Foreskin fibroblast (primary cell): ENCODE measurements at places on chromosomes 11 and 22.

- DNase-seq, result peak; percentile 26
Measured at GRCh38 chr22:27401321-27401720, 400.2 kb downstream of the MN1 start.

DNA sequence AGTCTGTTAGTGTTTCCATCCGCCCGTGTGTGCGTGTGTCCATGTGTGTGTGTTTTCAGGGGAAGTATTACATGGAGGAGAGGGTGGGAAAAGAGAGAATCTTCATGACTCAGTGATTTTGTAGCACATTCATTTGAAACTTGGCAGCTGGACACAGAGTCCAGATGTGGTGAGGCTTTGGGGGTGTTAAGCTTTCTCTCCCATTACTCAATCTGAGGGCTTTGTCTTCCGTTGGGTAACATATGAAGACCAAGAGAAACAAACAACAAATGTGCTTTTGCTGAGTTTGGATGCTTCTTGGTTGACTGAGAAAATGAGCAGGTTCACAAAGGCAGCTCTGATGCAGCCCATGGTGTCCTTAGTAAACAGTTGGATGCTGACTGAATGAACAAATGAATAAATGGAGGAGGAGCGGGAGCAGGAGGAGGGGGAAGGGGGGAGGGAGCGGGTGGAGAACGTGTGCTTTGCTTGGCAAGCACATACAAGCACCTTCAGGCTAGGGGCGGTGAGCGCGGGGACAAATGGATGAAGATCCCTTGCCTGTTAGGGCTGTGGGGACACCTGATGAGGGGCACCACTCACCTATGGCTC is 104.3 kb downstream of the ST3GAL4 start:
- DNase-seq, result peak; percentile 86

- no peak for DNase-seq
Measured at GRCh38 chr22:22810018-22810427, 77.6 kb upstream of the IGLL5 start.

- DNase-seq, result no peak
Measured at GRCh38 chr11:117944554-117944953, 15.4 kb upstream of the TMPRSS13 start.

- DNase-seq, result no peak
Measured at GRCh38 chr11:47033439-47033838, 96.9 kb downstream of the CSTPP1 start.

GRCh38 chr11:8838248-8838647 is 72.7 kb upstream of the AKIP1 start:
- DNase-seq, result peak; percentile 91

DNA sequence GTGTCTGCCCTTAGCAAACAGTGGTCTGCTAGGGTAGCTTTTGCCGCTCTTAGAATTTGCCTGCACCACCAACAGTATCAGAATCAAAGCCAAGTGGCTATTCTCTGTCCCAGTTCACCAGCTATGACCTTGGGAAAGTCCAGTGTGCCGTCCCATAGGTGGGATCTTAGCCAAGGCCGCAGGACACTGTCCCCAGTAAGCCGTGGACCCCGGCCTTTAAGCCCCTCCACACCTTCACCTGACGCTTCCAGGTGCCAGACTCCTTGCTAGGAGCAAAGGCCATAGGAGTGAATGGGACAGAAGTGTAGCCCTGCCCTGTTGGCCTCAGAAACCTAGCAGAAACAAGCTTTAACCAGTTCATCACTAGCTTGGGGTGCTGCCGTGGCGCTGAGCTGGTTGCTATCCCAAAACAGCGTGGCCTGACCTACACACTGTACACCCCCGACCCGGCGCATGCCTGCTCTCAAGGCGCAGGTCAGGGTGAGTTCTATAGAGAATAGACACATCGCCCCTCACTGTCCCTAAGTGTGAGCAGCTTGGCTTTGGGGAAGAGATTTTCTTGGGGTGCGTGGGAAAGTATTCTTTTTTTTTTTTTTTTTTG is 4.5 kb downstream of the FADD start:
- DNase-seq, result no peak

- no peak for DNase-seq
Measured at GRCh38 chr11:100777103-100777502, 90.0 kb downstream of the ARHGAP42 start.

GRCh38 chr22:35952576-35952975 is 76.0 kb downstream of the RBFOX2 start:
- no peak for DNase-seq

DNA sequence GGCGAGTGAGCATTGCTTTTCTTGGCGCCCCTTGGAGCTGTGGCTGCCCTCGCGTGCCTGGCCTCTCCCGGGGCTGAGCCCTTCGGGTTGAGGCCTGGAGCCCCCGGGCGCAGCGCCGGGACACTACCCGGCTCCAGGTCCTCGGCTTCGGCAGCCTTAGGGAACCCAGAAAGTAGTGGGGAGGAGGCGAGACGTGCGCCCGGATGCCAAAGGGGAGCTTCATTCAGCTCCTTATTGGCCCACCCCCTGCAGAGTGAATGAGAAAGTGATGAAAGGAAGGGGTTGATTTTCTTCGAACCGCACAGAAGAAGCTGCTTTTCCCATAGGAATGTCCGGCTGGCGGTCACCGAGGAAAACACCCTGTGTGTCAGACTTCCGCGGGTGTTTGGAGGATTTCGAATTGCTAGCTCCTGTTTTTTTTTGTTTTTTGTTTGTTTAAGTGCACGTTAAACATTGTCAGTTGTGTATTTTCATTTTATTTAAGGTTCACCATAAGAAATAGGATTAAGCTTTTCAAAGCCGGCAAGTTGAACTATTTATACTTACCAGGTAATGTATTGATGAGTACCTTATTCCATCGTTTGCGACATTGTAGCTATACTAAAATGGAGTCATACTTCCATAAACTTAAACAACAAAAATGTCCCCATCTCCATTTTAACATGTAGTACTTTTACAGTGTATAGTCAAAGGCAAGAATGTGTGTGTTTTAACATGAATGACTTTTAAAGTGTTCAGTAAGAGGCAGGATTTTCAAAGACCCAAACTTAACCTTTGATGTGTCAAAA is 841 bp upstream of the EIF4G2 start:
- peak; percentile 86 for DNase-seq

GRCh38 chr11:43997022-43997660 is 50.6 kb upstream of the ACCSL start:
- DNase-seq, result no peak

DNA sequence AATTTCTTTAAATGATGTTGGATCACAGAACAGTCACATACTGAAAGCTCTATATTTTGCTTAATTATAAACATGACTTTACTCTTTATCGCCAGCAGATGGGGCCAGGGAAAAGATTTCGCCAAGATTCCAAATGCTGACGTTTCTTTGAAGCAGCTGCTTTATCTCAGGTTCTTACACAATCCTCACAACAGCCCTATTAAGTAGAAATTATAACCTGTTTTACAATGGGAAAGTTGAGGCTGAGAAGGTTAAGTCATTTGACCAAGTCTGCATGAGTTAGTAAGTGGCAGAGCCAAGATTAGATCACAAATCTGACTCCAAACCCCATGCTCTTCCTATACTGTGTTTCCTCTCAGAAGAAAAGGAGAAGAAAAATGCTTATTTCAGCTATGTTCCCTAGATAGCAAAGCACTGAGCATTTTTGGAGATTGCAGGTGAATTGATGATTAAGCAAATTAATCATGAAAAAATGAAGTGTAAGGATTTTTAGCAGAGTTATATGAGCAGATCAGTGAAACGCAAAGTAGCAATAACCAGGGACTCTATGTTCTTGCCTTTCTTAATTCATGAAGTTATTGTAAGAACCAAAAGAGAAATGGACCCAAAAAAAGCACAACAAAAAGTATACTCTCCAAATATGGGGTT is 79.0 kb downstream of the AASDHPPT start:
- peak; percentile 86 for DNase-seq

GRCh38 chr11:65906602-65907001 is 6.4 kb upstream of the FOSL1 start:
- DNase-seq, result no peak

DNA sequence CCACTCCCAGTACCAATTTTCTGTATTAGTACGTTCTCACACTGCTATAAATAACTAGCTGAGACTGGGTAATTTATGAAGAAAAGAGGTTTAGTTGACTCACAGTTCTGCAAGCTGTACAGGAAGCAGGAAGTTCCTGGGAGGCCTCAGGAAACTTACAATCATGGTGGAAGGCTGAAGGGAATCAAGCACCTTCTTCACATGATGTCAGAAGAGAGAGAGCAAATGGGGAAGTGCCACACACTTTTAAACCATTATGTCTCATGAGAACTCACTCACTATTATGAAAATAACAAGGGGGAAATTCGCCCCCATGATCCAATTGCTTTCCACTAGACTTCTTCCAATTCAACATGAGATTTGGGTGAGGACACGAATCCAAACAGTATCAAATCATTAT is 271.4 kb downstream of the ETS1 start:
- DNase-seq, result no peak

DNA sequence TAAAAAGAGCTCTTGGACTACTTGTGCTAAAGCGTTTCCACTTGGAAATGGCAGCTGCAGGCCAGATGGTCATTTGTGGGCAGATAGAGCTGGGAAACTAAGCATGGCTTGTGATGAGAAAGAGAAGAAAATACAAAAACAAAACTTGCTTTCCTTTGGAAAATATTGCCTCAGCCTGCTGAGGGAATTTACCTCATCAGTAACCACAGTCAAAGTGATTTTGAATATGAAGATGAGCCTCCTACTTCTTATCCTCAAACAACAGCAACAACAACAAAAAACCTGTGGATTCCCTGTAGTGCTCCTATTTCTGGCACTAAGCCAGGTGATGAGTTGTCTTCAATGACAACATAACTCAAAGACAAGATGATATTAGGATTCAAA is 62.7 kb upstream of the FIBIN start:
- DNase-seq, result no peak

GRCh38 chr22:44162960-44163359 is 17.8 kb upstream of the PARVG start:
- DNase-seq, result no peak

GRCh38 chr11:61002598-61002997 is 31.1 kb downstream of the CD6 start:
- DNase-seq, result no peak

DNA sequence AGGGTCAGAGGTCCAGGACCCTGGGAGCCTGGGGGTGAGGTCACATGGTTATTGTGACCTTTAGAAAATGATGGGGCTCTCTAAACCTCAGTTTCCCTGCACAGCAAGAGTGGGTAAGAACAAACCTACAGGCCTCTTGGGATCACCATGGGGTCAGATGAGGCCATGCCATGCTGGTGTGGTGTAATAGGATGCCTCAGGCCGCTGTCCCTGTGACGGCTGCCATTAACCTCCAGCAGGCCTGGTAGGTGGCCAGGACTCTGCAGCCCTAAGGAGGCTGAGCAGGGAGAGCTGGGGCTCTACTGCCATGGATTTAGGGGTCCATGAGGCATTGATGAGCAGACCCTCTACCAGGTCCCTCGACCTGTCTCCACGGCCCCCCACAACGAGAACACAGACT is 265.5 kb downstream of the CTTN start:
- DNase-seq, result no peak

DNA sequence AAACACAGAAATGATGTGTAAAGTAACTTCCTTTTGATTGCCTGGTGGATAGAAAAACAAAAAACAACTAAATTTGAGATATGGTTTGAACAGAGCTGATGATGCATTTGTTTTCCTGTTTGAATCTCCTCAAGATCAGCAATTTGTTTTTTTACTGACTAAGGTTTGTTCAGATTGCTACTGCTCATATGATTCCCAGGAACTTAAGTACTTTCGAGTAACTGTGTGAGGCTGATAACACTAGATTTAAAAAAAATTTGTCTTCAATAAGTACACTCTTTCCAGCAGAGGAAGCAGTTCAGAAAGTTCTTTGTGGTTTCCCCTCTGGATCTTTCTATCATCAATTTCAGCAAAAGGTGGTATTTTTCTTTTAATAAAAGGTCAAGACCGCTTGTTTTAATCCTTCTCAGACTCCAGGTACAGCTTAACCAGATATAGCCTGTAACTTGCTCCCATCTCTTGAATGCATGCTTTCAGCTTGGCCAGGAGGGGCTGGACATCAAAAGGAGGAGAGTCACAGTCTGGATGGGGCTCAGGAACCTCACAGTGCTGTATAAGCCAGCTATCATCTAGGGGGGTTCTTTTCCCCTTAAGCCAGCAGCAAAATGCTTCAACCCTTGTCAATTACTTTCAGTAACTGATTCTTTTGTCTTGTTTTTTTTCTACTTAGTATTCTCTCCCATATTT is 12.3 kb upstream of the MS4A6E start:
- no peak for DNase-seq

- DNase-seq, result no peak
Measured at GRCh38 chr22:48235744-48236143, 1473.3 kb downstream of the TBC1D22A start.

- DNase-seq, result no peak
Measured at GRCh38 chr11:94774345-94774744, 6.2 kb downstream of the AMOTL1 start.

DNA sequence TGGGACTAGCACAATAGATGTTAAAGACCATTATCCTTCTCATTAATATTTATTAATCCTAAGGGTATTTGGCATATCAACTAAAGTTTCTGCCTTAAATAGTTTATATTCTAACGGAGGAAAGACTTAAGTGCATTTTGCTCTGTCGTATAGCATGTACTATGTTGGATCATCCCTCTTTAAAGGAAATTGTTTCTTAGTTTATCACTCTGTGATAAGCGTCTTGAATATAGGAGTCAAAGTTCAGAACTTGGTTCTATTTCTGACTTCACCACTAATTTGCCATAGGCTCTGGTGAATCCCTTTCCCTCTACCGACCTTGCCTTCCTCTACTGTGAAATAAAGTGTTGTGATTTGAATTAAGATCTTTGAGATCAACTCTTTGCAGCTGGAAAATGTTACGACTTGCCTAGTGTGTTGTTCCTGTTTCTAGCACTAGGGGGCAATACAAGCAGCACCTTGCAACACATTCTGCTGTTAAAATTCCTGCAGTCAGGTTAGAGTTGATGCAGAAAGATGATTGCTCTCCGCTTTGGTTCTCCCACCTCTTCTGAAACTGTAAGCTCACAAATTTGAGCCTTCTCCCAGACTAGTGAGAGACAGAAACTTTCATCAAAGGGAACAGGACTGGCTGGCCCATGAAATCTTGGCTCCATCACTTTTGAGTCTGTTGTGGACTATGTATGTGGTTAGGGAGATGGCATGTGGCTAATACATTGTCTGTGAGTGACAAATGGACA is 27.8 kb upstream of the ZNRF3 start:
- DNase-seq, result peak; percentile 54

DNA sequence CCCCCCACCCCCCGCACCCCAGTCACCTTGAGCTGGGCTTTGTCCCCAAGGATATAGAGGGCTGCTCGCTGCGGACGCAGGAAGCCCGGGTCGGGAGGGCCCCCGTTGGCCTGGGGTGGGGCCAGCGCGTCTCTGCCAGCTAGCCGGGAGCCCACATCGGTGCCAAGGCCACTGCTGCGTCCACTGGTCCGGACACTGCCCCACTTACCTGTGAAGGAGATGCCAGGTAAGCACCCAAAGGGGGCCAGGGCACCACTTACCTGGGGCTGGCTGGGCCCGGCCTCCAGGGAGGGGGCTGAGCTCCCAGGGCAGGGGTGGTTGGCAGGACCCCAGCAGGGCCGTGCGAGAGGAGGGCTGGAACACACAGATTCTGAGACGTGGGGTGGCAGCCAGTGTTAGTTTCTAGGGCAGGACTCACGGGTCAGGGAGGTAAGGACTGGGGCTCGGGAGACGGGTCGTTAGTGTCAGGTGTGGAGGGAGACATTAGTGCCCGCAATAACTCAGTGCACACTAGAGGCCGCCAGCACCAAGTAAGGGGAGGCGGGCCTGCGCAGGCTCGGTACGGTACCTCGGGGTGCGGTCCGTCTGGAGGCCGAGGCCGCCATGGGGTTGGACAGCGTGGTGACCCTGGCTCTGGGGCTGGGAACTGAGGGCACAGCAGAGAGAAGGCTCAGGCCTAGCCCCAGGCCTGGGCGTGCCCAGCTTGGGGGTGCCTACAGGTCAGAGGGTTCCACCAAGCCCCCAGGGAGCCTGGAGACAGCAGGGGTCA is 18.2 kb downstream of the SBF1 start:
- no peak for DNase-seq
